Activated CD4-positive, alpha-beta T cell treated with anti-CD3 and anti-CD28 coated beads for 36 hours (primary cell): ENCODE measurements at places on chromosomes 6 and 20. TPM values are rescaled to one million over a fixed set of nuclear protein-coding genes. Genes with fewer than 3 reads are reported as not detected.

GRCh38 chr20:23596579-23597250 is 9.0 kb downstream of the CST9 start:
- H3K27me3 ChIP-seq, result peaks cover 3% of the 10 kb centered on the region
- H3K4me1 ChIP-seq, result no peaks in the 10 kb centered on the region
- no peak overlapping the region for H3K4me3 ChIP-seq
- H3K36me3 ChIP-seq, result no peaks in the 10 kb centered on the region

The TMEM244 gene
- total RNA-seq, result not detected

DNA sequence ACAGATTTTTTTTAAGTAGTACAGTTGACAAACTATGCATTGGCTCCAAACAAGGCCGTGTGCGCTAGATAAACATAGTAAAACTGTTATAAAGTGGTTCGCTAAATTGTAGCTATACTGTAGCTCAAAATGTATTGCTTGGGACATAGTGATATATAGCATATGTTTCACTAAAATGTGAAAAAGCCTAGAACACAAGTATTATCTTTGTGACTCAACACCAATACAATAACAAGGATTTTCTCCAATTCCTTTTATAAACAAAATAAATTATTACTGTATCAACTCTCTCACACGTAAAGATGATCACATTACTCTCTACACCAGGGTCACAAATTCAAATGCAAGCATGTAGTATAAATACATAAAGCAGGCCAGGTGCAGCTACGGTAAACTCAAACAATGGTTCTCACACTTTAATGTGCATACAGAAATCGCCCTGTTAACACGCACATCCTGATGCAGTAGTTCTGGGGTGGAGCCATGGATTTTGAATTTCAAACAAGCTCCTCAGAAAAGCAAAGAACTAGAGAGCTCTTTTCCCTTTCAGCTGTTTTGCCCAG is 214.6 kb downstream of the GMDS start:
- no peak overlapping the region for H3K27ac ChIP-seq
- DNase-seq, result no peak
- H3K4me1 ChIP-seq, result peaks cover 18% of the 10 kb centered on the region
- no peak overlapping the region for H3K4me3 ChIP-seq
- H3K36me3 ChIP-seq, result no peaks in the 10 kb centered on the region
- no peaks in the 10 kb centered on the region for H3K27me3 ChIP-seq

- no peaks in the 10 kb centered on the region for H3K27me3 ChIP-seq
- no peak overlapping the region for H3K27ac ChIP-seq
- no peak for DNase-seq
- no peaks in the 10 kb centered on the region for H3K4me1 ChIP-seq
Measured at GRCh38 chr6:32203426-32204267, 11.2 kb upstream of the GPSM3 start.

DNA sequence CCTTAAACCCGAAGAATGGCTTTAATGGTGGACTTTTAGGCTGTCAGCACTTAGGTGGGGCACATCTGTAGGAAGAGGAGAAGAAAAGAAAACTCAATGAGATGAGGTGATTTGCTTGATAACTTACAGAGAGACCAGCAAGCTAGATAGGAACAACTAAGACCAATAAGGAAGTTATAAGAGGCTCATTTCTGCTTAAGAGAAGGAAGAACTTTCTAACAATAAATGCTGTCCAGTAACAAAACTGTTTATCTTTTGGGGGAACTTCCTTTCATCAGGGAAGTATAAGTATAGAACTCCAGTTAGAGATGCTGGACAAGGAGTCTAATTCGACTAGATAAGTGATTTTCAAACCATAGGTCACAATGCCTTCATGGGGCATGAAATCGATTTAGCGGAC is 107.2 kb upstream of the SIRPA start:
- H3K27ac ChIP-seq, result no peak overlapping the region

GRCh38 chr20:53639647-53640440 is 46.2 kb upstream of the ZNF217 start:
- no peak for DNase-seq
- H3K4me1 ChIP-seq, result peaks cover 47% of the 10 kb centered on the region
- no peaks in the 10 kb centered on the region for H3K36me3 ChIP-seq
- no peak overlapping the region for H3K4me3 ChIP-seq
- H3K27me3 ChIP-seq, result no peaks in the 10 kb centered on the region

- peaks cover 18% of the 10 kb centered on the region for H3K4me1 ChIP-seq
- no peaks in the 10 kb centered on the region for H3K36me3 ChIP-seq
- no peaks in the 10 kb centered on the region for H3K27me3 ChIP-seq
- no peak overlapping the region for H3K27ac ChIP-seq
Measured at GRCh38 chr20:41234546-41234945, 83.0 kb downstream of the ZHX3 start.

- H3K4me1 ChIP-seq, result peaks cover 18% of the 10 kb centered on the region
- no peak overlapping the region for H3K27ac ChIP-seq
- peaks cover 56% of the 10 kb centered on the region for H3K36me3 ChIP-seq
Measured at GRCh38 chr6:149454346-149454848, 30.4 kb downstream of the ZC3H12D start.

GRCh38 chr6:165872311-165872710 is 209.3 kb upstream of the PDE10A start:
- H3K27me3 ChIP-seq, result peaks cover 17% of the 10 kb centered on the region
- H3K36me3 ChIP-seq, result no peaks in the 10 kb centered on the region
- no peaks in the 10 kb centered on the region for H3K4me1 ChIP-seq
- no peak for DNase-seq
- no peak overlapping the region for H3K4me3 ChIP-seq
- no peak overlapping the region for H3K27ac ChIP-seq

- no peak for DNase-seq
- H3K4me1 ChIP-seq, result no peaks in the 10 kb centered on the region
- no peaks in the 10 kb centered on the region for H3K36me3 ChIP-seq
- no peak overlapping the region for H3K4me3 ChIP-seq
- no peak overlapping the region for H3K27ac ChIP-seq
Measured at GRCh38 chr6:21769405-21769861, 175.9 kb downstream of the SOX4 start.

DNA sequence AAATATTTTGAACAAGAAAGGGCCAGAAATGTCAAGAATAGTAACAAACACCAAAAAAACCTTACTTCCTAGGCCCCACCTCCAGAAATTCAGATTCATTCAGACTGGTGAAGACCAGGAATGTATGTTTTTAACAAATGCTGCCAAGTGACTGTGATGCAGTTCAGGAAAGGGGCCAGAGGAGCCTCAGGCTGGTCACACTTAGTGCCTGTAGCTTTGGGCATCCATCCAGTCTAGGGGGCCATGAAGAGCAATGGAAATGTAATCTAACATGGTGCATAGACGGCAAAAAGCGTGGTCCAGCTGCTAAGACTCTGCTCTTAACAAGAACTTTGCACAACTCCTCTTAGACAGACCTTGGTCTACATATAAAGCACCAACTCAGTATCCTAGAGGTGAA is 7.1 kb downstream of the GJA1 start:
- DNase-seq, result no peak
- no peaks in the 10 kb centered on the region for H3K36me3 ChIP-seq
- no peak overlapping the region for H3K27ac ChIP-seq
- peaks cover 8% of the 10 kb centered on the region for H3K4me1 ChIP-seq
- peaks cover 16% of the 10 kb centered on the region for H3K27me3 ChIP-seq

GRCh38 chr6:152952045-152952444 is 30.8 kb downstream of the FBXO5 start:
- no peak overlapping the region for H3K27ac ChIP-seq
- peaks cover 20% of the 10 kb centered on the region for H3K27me3 ChIP-seq
- peaks cover 13% of the 10 kb centered on the region for H3K4me1 ChIP-seq
- H3K4me3 ChIP-seq, result no peak overlapping the region

- H3K4me1 ChIP-seq, result peaks cover 5% of the 10 kb centered on the region
- no peak overlapping the region for H3K27ac ChIP-seq
Measured at GRCh38 chr6:135423649-135424128, 73.9 kb downstream of the AHI1 start.

GRCh38 chr6:56625356-56625755 is 17.3 kb downstream of the DST start:
- no peak for DNase-seq
- no peak overlapping the region for H3K27ac ChIP-seq
- H3K27me3 ChIP-seq, result peaks cover 2% of the 10 kb centered on the region
- no peak overlapping the region for H3K4me3 ChIP-seq

The MLN gene
- total RNA-seq, result not detected
